ENCODE measurements at places on chromosomes 4 and X.

GRCh38 chrX:133364865-133365264, 50.4 kb downstream of the GPC4 start:
- no peak for DNase-seq

- DNase-seq = no peak
Observed at GRCh38 chrX:12011075-12011474, 127.2 kb upstream of the FRMPD4 start.

DNA sequence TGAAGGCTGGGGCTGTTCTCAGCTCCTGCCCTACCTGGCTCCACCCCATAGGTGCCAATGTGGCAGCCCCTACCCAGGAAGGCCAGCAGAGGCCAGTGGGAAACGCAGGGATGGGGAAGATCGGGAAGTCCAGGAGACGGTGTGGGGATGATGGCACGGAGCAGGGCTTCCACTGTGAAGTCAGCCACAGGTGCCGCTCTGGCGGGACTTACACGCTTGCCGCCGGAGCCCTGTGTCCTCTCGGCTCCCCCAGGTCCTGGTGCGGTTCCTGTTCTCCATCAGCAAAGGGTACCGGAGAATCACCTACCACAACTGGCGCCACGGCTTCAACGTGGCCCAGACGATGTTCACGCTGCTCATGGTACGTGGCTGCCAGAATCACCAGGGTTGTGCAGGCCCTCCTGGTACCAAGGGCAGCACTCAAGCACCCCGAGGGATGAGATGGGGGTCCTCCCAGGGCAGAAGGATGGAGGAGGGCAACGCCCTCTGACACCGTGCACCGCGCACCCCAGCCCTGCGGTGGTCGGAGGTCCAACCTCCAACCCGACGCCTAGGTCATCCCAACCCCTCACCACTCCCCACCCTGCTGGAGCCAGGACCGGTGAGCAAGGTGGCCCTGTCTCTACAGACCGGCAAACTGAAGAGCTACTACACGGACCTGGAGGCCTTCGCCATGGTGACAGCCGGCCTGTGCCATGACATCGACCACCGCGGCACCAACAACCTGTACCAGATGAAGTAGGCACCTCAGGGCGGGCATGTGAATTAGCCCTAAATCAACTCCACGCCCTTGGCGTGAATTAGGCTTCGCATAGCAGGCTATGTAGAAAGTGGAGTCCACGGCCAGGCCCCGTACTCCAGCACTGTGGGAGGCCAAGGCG, 12.0 kb downstream of the ATP5ME start:
- no peak for DNase-seq

DNA sequence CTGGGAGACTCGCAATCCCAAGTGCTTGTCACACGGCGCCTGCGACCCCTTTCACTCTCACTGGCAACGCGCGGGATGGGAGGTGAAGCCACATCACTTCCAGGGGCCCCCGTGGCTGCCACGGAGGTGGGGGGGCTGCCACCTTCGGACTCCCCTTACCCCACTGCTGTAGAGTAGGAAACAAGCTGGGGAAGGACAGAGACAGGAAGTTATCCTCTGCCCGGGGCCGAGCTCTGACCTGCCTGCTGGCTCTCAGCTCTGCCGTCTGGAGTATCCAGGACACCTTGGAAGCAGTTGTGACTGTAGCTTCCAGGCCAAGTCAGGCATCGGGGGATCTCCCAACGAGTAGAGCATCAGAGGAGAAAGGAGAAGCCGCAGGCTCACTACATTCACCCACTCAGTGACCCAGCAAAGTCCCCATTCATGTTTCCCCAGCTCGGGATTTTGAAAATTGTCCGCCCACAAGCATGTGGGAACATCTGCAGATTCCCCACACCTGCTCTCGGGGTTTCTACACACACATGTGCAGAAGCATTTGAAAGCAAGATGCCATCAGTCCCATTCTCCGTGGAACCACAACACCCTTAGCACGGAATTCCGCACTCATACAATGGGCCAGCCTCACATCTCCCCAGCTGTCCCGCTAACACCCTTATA, 10.8 kb downstream of the PDZD4 start:
- DNase-seq = no peak

- no peak for DNase-seq
Observed at GRCh38 chrX:29143756-29144155, 556.5 kb downstream of the IL1RAPL1 start.

DNA sequence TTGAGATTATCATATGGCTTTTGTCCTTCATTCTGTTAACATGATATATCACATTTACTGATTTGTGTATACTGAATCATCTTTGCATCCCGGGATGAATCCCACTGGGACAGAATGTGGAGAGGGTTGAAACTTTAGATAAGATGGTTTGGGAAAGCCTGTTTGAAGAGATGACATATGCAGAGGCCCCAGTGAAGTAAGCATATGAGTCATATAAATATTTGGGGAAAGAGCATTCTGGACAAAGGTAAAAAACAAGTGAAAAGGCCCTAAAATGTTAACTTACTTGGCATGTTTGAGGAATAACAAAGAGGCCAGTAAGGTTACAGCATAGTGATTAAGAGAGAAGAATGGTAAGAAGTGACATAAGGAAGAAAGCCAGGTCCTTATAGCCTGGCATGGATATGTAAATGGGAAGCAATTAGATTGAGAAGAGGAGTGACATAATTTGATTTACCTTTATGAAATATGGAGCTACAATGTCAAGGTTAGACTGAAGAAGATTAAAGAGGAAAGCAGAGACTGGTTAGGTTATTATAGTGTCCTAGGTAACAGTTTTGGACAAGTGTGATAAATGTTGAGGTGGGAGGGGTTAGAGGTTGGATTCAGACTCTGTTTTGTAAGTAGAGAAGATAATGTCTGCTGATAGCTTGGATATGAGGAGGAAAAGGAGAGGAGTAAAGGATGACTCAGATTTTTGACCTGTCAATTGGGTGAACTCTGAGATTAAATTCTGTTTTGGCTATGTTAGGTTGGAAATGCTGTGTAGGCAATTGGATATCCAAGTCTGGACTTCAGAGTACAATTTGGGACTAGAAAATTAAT, 54.6 kb upstream of the DRP2 start:
- no peak for DNase-seq

- DNase-seq = no peak
Observed at GRCh38 chr4:164288578-164288977, 465.4 kb upstream of the SMIM31 start.

DNA sequence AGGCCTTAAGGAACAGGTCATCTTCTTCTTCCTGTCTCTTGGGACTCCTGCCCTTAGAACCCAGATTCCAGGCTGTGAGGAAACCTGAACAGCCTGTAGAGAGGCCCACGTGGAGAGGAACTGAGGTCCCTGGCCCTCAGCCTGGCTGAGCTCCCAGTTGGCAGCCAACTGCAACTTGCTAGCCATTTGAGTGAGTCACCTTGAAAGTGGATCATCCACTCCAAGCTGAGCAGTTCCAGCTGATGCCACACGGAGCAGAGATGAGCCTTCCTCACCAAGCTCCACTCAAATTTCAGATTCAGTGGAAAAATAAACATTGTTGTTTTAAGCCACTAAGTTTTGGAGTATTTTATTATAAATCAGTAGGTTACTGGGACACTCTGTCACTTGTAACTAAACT, 392.5 kb downstream of the BCOR start:
- no peak for DNase-seq

DNA sequence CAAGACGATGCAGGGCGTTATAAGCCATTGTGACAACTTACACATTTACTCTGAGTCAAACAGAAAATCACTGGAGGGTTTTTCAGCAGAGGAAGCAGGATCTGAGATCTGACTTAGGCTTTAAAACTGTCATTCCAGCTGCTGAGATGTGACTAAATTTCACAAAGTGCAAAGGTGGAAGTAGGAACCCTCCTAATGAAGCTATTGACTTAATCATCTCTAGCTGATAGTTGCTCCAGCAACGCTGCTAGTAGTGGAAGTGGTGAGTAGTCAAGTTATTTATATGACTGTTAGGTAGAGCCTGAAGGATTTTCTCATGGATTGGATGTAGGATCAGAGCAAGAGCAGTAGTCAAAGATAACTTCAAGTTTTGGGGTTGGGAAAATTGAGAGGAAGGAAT, 218.6 kb downstream of the GRID2 start:
- DNase-seq = no peak

DNA sequence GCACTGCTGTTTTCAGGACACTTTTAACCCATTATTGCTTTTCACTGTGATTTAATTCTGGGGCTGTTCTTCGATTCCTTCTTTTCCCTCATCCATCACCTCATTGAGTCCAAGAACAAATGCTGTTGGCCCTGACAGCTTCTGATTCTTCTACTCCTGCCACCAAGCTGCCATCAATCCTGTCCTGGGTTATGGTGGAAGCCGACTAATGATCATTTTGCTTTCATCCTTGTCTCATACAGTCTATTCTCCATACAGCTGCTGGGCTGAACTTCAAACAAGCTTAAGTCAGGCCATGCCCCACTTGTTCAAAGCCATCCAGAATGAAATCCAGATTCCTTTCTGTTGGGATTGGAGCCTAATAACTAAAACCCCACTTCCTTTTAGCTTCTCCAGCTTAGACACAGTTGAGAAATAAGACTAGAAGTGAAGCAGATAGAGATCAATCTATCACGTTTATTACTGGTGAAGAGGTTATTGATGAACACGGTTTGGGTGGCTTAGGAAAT, 161.9 kb downstream of the STK32B start:
- DNase-seq = no peak

GRCh38 chrX:17689971-17690409, 47.3 kb upstream of the SCML1 start:
- peak; percentile 2 for DNase-seq

DNA sequence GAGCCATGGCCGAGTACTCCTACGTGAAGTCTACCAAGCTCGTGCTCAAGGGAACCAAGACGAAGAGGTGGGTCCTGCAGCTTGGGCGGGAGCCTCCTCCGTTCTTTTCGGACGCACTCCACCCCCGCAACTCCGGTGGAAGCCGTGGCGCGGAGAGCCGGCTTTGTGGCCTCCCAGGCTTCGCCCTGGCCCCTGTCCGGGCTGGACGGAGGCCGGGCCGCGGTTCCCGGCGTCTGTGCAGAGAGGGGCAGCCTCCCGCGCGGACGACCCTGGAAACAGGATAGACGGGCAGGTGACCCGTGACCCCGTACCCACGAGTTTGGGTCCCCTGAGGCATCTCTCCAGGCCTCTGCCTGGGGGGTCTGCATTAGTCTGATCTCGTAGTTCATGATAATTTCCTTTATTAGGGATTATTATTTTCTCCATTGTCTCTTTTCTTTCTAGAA, 356 bp downstream of the FRG1 start:
- DNase-seq = no peak

DNA sequence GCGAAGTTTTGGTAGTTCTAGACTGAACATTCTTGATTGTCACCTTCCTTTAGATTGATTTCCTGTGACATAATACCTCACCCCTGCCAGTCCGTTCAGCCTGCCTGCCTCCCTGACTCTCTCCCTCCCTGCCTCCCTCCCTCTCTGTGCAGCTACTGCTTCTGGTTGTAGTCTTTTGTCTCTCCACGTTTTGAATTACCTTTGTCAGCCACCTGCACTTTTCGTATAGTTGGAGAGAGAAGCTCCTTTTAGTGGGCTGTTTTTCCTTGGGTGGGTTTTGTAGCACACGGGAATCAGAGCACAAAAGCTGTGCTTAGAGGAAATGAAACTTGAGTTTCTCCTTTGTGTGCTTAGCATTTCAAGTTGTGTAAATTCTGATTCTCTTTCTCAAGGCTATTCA, 32.6 kb upstream of the MSMO1 start:
- no peak for DNase-seq

DNA sequence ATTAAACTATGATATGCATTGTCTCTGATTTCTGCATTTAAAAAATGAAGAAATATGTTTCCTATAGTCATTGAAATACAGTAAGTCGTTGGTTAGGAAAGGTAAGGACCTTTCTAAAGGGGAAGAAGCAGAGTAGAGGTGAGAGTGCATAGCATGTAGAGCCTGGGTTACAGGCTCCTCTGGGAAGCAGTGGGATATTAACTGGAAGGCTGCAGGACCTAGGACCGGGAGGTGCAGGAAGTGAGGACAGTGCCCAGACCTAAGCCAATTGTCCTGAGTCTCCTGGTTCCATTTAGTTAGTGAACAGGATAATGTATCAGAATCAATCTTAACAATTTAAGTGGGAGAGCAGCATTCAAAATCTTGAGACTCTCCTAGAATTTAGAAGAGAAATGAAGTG, 237.1 kb upstream of the NUDT6 start:
- no peak for DNase-seq

DNA sequence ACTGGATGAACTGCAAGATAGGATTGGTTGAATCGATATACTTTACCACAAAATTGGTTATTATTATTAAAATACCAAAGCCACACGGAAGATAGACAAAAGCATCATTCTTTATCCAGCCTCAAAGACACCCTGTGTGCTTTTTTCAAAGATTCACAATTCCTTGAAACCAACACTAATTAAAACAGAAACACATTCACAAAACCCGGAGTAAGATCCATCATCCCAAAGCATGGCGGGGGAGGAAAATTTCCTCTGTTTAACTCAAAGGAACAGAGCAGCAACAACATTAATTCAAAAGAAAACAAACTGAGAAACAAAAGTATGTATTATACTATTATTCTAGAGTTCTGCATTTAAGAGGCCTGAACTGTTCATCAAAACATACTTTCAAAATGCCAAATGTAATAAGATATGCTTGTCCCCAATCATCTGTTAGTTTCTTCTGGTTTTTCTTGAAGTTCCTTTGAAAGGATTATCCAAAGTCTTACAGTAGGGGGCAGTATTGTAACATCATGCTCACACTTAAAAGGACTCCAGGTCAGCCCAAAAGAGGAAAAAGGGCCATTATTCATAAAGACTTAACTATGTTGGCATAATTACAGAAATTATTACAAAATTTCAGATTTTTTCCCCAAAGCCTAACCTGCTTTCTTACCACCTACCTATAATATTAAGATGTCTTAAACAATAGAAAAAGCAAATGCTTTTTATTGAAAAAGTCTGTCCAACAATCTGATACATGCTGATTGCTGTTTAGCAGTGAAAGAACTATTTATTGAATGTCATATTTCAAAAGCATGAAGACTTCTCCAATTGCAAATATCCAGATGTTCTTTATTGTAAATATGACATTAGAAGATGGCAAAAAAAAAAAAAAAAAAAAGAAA, 168.7 kb downstream of the SCFD2 start:
- no peak for DNase-seq

- DNase-seq = no peak
Observed at GRCh38 chr4:63919636-63920365, 489.4 kb downstream of the TECRL start.

GRCh38 chr4:86594559-86595425, 677 bp downstream of the PTPN13 start:
- peak; percentile 32 for DNase-seq

GRCh38 chr4:6183740-6184139, 16.6 kb downstream of the JAKMIP1 start:
- DNase-seq = peak; percentile 40

GRCh38 chr4:1109898-1110506, 3.4 kb downstream of the RNF212 start:
- no peak for DNase-seq

GRCh38 chr4:107901213-107901934, 30.0 kb upstream of the CYP2U1 start:
- no peak for DNase-seq

DNA sequence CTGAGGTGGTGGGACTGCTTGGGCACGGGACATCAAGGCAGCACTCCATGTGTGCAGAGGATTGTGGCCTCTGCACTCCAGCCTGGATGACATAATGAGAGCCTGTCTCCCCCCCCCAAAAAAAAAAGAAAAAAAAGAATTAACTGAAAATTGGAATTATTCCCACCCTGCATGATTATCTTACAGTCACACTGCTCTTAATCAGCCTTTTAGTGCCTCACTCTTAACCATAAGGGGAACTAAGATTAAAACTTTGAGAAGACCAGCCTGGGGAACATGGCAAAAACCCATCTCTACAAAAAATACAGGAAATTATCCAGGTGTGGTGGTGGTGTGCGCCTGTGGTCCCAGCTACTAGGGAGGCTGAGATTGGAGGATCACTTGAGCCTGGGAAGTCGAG, 94.6 kb downstream of the UBE2K start:
- DNase-seq = no peak

Measured in activated naive CD4-positive, alpha-beta T cell treated with Interleukin-2 at 50 U/mL for 16 hours (primary cell).